Vagina (tissue), 2 donors: ENCODE measurements at places on chromosomes 6 and 20.

DNA sequence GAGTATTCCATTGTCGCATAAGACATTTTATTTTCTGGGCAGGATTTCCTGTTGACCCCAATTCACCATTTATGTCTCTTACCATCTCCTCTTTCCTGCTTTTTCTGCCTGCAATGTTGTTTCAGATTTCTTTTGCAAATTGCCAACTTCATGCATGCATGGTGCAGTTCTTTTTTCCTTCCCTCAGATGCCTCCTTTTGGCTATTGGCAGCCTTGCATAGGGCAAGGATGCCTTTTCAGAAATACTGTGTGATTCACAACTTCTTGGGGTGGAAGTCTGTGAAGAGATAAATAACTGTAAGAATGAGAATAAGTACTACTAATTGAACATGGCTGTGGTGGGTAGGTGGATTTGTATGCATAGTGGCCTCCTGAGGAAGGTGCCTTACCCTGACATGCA, 116.7 kb downstream of the SOX4 start:
- DNase-seq, result no peak

- no peak for DNase-seq
These were observed 137.8 kb downstream of the MTFR2 start for GRCh38 chr6:136112262-136112661.

DNA sequence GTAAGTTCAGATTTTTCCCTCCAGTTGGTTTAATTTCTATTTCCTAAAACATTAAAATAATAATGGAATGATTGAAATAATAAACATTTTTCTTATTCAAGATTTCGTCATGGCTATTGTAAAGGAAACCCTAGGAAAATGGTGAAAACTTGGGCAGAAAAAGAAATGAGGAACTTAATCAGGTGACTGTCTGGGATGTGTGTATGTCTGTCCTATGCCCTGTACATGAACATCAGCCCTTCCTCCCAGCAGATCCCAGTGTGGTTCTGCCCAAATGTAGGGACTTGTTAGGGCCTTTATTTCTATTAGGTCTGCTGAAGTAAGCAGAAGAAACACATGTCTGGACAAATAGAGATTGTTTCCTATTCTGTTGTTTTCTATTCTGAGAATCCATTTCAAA, 13.1 kb downstream of the RIOK1 start:
- no peak for DNase-seq

GRCh38 chr20:17963114-17963897, 5.3 kb downstream of the SNX5 start:
- DNase-seq, result no peak

GRCh38 chr6:143000811-143001210, 55.8 kb upstream of the HIVEP2 start:
- no peak for DNase-seq

- no peak for DNase-seq
These were observed 75.8 kb downstream of the PREP start for GRCh38 chr6:105326833-105327770.

- DNase-seq, result no peak
These were observed 642.1 kb upstream of the FLRT3 start for GRCh38 chr20:14979453-14979986.

DNA sequence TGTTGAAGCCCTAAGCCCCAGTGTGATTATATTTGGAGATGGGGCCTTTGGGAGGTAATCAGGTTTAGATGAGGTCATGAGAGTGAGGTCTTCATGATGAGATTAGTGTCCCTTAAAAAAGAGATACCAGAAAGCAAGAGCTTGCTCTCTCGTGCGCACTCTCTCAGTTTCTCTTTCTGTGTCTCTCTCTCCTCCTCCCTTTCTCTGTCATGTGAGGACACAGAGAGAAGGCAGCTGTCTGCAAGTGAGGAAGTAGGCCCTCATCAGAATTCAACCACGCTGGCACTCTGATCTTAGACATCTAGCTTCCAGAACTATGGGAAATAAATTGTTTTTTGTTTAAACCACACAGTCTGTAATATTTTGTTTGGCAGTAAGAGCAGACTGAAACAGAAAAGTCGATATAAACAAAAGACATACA, 180.5 kb downstream of the IBTK start:
- DNase-seq, result no peak

GRCh38 chr20:52972965-52973819, 1.0 kb downstream of the TSHZ2 start:
- DNase-seq, result no peak

- DNase-seq, result no peak
These were observed 23.3 kb downstream of the SENP6 start for GRCh38 chr6:75624988-75625387.

- DNase-seq, result no peak
These were observed 89.0 kb downstream of the ADGRB3 start for GRCh38 chr6:68724060-68724459.

DNA sequence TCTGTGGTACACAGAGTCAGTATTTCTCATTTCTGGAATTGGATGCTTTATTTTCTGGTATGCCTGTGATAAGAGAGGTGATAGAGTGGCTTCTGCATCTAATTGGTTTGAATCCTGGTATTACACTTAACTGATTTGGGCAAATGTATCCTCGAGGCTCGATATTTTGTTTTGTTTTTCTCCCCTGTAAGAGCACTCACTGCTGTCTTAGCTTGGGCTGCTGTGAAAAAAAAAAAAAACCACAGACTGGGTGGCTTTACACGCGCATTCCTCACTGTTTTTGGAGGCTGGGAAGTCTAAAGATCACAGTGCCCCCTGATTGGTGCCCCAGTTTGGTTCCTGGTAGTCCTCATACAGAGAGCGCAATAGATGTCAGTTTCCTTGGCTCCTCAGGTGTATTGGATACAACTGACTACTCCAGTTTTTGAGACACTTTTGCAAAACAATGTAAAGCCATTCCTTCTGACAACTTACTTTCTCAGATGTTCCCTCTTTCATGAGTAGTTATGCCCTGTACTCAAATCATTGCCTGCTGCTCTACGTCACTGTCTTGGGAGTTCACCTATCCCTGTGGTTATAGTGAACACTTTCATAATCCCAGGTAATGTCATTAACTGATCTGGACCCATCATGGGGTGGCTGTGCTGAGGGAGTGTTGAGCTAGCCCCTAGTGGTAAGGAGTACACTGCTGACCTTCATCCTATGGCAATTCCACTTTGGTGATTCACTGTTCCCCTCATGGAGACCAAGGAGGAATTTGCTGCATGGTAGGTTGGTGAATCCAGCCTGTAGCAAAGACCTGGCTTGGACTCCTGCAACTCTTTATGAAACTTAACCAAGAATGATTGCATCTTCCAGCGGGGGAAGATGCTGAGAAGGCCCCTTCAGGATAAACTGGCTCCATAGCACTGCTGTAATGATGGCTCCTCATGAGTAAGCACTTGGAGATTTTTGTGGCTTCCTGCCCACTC, 3.5 kb upstream of the ACAT2 start:
- no peak for DNase-seq

GRCh38 chr6:108302386-108302785, 7.5 kb downstream of the AFG1L start:
- DNase-seq, result no peak

GRCh38 chr6:116381000-116381399, 10.3 kb downstream of the DSE start:
- DNase-seq, result no peak

DNA sequence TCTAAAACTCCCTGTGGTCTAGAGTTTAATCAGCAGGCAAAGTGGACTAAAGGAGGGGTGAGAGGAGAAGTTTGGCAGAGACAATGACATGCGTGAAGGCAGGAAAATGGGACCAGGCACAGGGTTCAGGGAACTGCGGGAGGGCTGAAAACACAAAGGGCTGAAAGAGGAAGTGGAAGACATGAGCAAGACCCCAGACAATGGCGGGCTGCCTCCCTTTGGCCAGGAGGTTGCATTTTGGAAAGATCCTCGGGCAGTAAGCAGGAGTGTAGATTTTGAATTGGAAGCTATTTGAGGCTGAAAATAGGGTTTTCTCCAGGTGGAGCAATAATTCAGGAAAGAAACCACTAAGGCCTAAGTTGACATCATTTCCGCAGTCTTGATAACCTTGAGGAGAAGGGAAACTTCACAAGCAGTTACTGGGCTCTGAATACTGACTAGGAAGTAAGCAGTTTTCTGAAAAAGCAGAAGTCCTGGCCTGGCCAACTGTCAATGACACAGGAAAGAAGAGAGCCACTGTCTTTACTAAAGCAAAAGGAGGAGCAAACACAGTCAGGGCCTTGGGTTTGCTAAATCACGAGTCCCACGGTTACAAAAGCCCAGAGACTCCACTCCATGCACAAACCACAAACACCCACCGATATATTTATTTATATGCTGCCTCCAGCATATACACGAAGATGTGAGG, 3.4 kb downstream of the LY86 start:
- no peak for DNase-seq
